Frontal cortex (tissue), 4 donors: ENCODE measurements at places on chromosomes 12 and 14. TPM values are rescaled to one million over a fixed set of nuclear protein-coding genes. Genes with fewer than 3 reads are reported as not detected.

The SPATA7 gene
- 102 TPM for total RNA-seq

The RD3L gene
- not detected for total RNA-seq

DNA sequence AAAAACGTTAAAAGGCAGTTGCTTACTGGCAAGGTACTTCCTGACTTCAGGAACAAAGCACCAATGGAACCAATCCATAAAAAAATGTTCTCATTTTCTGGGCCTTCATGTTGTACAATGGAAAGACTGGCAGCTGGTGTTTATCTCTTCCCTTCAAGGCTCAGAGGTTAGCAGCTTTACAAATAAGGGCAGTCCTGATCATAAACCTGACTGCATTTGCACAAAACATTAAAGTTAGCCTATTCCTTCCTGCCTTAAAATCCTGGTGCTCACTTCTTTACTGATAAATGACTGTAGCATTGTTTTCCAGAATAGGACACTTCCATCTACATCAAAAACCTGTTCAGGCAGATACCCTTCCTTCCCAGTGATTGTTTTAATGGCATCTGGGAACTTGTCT, 19.2 kb downstream of the IL26 start:
- DNase-seq = no peak

DNA sequence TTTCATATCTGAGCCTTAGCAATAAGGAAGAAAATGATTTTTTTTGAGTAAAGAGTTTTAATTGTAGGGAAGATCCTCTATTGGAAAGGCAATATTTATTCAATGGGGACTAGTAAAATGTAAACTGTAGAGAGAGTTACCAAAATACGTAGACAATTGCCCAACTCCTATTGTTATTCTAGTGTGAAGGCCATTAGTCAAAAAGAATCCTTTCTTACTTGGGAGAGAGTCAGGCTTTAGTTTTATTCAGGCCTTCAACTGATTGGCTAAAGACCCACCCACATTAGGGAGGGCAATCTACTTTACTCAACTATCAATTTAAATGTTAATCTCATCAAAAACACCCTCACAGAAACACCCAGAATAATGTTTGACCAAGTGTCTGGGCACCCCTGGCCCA, 485.8 kb upstream of the ATXN7L3B start:
- DNase-seq = no peak

DNA sequence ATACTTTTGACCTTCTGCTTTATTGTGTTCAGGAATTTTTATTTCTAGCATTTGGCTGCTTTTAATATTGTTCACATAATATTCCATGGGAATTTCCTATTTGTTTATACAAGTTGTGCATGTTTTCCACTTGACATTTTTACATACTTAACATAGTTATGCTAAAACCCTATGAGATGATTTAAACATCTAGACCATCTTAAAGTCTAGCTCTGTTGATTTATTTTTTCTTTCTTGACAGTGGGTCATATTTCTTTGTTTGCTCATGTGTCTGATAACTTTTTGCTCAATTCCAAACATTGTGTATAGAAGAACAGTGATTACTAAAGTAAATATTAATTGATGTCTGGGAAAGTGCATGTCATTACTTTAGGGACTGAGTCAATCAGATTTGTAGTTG, 202.1 kb upstream of the PDZRN4 start:
- DNase-seq = no peak

- no peak for DNase-seq
These were observed 10.9 kb upstream of the IL26 start for GRCh38 chr12:68236421-68237059.

DNA sequence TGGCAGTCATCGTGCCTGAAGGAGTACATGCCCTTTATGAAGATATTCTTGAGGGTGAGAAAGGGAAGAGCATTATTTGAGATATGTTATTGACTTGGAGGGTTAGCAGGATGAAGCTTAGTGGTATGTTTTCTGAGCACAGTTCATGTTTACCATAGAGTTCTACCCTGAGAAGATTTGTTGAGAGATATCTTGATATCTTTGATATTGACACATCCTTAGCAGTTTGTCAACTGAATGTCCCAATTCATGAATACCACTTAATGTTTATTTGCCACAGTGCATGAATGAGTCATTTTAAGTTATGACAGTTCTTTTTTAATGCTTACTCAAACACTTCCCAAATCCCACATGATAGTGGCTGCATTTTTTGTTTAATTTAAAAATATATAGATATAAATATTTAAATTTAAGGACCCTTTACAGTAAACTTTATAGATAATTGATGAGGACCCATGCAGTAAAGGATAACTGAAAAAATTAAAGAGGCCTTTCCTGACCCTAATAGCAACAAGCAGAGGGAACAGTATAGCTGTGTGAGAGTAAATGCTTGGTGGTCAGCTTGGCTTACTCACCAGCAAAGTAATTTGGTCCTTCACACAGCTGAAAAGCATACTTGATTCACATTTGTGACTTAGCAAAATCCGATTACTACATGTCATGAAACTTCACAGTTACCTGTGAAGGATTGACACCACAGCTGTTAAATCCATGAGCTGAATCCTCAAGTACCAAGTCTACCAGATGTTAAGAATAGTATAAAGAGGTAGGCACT, 25.8 kb downstream of the SLC39A9 start:
- no peak for DNase-seq
